ENCODE measurements at places on chromosomes 7 and 10.

DNA sequence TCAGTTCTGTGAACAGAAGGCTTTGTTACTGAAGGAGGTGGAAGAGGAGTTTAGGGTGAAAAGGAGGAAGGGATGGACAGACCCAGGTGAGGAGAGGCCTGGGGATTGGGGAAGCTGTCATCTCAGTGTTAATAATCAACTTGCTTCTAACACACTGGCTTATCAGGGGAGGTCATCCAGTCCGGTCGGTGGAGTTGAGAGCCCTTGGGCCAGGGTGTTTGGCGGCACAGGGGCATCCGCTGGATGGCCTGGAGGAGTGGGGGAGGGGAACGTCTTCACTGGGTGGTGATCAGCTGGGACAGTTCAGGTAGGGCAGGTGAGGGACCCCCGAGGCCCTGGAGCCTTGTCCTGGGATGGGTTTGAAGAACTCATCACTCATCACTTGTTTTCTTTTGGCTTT, 33.9 kb downstream of the SHH start:
- no peak for DNase-seq

DNA sequence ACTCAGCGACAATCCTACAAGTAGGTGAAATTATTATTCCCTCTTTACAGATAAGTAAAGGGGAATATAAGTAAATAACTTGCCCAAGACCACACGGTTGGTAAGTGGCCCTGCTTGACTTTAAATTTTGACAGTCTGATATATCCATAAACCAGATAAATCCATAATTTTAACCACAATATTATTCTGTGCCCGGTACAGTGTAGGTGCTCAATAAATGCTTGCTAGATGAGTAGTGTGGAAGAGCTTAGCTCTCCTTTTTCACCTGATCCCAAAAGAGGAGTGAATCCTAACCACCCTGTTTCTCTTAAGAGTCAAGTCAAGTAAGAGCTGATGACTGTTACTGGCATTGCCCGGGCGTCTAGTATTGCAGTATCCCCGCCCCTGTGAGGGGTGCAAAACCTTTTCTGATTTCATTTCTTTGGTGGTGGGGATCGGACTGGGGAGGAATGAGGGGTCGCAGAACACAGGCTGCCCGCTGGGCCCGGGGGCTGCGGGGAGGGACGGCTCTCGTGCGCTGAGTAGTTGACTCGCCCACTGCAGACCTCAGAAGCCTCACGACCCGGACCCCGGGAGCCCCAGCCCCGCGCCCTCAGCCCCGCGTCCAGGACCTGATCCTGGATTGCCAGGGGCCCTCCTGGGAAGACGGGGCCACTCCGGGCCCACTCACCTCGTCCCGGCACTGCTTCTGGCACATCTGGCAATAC, 490 bp downstream of the KIN start:
- no peak for DNase-seq

DNA sequence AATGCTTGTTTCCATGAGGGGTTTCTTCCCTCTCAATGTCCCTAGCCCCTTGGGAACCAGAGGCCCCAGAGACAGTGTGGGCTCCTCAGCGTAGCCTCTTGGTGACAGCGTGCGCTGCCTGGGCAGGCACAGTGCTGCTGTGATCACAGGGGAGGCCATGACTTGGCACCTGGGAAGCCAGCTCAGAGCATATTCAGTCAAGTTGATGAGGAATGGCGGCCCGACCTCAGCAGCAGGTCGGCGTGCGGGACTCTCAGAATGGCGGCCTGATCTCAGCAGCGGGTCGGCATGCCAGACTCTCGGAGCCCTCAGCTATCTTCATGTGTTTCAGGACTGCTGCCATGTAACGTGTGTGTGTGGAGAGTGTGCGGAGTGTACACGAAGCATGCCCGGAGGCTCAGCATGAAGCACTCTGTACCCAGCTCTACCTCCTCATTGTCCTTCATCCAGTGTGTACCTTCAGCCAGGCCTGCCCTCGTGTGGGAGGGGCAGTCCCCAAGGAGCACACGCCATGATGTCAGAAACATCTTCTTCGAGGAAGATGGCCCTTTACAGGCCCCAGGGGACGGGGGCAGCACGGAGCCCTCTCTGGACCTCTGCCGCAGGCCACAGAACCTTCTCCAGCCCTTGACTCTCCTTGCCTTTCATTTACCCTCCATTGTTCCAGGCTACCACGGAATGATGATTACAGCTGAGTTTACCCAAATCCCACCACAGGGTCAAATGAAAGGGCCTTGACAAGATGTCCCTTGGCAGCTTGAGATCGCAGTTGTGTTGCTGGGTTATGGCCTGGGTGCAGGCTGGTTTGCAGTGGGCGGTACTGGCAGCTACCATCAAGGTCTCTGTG, 130.4 kb downstream of the SMURF1 start:
- no peak for DNase-seq

DNA sequence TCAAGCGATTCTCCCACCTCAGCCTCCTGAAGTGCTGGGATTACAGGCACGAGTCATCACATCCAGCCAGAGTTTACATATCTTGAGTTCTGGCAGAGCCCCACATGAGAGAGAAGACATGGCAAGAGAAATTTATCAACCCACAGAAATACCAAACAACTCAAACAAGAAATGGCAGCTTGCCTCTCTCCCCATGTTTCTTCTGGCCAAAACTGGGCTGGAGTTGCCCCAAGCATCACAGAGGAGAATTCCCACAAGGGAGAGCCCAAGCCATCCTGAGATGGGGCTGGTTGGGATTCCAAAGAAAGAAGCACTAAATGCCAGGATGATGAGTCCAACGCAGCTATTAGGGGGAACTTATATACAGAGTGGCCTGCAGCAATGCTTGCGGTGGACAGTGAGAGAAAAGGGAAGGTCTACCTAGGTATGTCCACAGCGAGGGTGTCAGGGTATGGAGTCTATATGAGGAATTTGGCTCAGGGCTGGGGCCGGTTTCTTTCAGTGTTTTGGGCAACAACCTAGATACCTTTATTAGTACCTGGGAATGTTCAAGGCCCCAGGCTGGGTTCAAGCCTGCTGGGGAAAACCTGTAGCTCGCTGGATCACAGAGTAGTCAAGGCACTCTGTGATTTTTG, 14.5 kb upstream of the PAX4 start:
- DNase-seq: peak; percentile 85

- no peak for DNase-seq
Observed at GRCh38 chr7:143395187-143396149, 13.2 kb downstream of the EPHA1 start.

DNA sequence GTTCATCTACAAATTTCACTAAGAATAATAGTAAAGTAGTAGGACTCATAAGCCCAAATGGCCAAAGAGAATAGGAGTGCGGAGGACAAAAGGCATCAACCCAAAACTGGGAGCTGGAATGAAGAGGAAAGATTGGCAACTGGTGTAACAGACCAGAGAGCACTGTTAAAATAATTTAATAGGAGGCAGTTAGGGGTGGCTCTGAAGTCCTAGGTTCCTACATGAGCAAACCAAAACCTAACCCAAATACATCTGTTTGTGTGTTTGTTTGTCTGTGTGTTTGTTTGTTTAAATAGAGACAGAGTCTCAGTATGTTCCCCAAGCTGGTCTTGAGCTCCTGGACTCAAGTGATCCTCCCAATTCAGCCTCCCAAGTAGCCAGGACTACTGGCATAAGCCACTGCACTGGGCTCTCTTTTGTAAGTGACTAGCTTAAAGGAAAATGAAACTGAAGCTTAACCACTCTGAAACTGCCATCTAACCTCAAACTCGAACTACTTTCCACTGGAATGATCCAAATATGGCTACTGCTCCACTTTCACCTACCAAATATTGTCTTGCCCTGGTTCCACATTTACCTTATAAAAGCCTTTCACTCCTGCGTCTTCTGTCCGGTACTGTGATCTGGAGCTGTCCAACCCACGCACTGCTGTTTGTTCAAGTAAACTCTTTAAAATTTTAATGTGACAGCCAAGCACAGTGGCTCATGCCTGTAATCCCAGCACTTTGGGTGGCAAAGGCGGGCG, 94.9 kb downstream of the AKR1D1 start:
- DNase-seq: no peak

GRCh38 chr10:113476191-113476590, 76.7 kb upstream of the HABP2 start:
- no peak for DNase-seq

- no peak for DNase-seq
Observed at GRCh38 chr7:78092331-78092730, 293.8 kb downstream of the PHTF2 start.

DNA sequence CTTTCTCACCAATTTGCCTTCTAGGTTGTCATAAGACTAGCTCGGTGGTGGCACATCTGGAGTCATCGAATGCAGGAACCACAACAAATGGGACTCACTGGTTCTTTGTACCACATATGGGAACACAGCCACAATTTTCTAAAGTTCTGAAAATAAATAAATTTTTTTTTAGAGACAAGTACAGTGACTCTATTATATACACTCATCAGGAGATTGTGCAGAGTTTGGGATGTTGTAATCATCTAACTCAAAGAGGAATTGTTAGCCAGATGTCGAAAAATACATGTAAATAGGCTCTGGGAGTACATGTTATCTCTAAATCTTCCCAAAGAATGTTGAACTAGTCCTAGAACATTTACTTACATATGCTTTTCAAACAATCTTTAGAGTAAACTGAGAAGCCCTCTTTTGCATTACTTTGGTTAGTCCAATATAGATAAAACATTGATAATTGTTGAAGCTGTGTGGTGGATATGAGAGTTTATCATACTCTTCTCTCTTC, 19.6 kb upstream of the SEPTIN7 start:
- DNase-seq: no peak

DNA sequence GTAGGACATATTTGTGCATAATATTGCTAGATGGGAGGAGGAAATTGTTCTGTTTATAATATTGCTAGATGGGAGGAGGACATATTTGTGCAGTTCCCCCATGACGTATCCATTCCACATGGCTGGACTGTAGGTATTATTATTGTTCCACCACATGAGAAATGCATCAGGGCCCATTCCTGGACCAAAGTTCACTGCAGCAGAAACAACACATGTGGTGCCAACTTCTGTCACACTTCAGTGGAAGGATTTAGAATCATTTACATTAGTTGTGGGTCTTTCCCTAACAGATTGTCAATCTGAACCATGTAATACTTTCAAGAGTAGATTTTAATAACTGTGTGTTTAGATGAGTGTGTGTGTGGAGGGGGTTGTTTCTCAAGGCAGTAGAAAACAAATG, 32.7 kb upstream of the MACC1 start:
- peak; percentile 92 for DNase-seq

DNA sequence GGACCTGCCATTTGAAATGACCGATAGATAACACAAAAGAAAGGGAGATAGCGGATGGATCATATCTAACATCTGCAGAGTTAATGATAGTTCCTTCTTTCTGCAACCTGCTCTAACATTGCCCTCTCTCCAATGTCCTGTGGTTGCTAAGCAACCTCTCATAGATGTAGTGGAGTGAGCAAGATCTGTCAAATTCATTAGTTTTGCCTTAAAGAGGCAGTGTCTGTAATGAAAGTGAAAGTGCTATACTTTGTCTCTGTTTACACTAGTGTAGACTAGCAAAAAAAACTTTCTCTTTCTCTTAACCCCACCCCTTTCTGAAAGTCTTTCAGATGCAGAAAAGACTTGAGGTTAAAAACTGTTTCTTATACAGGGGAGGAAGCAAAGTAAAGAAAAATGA, 1196.9 kb downstream of the SORCS3 start:
- DNase-seq: peak; percentile 20

GRCh38 chr7:5296015-5296610, 13.4 kb downstream of the SLC29A4 start:
- no peak for DNase-seq

DNA sequence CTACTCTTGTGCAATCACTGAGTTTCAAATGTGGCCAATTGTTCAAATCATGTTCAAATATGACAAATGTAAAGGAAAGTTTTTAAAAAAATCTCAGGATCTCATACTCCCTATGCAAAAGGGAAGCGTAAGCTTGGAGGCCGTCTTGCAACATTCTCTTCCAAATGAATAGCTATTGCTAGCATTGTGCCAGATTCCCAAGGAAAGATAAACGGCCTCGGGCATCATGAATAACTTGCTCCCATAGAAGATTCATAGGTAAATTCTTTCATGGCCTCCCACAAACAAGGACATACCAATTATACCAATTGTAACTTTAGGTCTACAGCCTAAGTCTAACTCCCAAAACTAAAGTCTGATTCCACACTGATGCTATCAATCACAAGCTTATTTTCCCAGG, 416.9 kb downstream of the THSD7A start:
- DNase-seq: no peak

GRCh38 chr7:71135116-71135515, 3.2 kb downstream of the GALNT17 start:
- DNase-seq: no peak

DNA sequence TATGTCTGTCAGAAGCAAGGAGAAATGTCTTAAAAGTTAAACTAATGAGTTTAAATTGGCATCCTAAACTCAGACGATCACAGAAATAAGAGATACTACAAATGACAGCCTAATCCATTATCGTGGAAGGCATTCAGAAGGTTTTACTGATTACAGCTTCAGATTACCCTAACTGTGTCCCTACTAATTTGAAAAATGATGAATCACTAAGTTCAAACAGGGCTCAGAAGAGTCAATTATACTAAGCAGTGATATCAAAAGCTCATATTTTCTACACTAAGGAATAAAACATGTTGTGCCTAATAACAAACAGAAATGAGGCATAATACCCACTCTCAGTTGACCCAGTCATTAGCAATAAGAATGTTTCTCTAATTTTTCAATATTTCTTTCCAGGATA, 152.0 kb upstream of the NRBF2 start:
- no peak for DNase-seq

- peak; percentile 31 for DNase-seq
Observed at GRCh38 chr7:83143107-83143506, 19.6 kb downstream of the PCLO start.

- no peak for DNase-seq
Observed at GRCh38 chr7:73839743-73840714, 2.3 kb downstream of the METTL27 start.

- no peak for DNase-seq
Observed at GRCh38 chr7:25482631-25483030, 254.3 kb upstream of the NPVF start.

Measured in astrocyte (in vitro differentiated cells and primary cell).